Activated CD4-positive, alpha-beta T cell treated with anti-CD3 and anti-CD28 coated beads for 36 hours (primary cell): ENCODE measurements at places on chromosomes 1 and 21. TPM values are rescaled to one million over a fixed set of nuclear protein-coding genes. Genes with fewer than 3 reads are reported as not detected.

- DNase-seq, result no peak
These were observed 7.2 kb upstream of the BCL10 start for GRCh38 chr1:85283475-85284199.

DNA sequence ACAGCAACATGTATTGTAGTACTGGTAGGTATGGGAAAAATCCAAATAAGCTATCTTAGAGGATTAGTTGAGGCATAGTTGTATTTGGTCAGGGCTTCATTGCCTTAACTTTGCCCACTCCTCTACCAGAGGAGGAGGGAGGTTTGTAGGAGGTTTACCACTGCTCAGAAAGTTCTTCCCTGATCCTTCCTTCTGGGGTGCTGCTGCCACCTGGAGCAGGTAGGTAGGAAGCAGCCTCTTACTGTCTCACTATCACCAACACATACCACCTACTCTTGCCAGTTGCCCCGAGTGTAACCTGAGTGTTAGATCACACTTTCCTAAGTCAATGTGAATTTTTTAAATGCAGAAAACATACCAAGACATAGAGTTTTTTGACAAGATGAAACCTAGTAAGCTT, 24.1 kb upstream of the ZSWIM5 start:
- peak; percentile 14 for DNase-seq

- DNase-seq, result no peak
These were observed 70.4 kb downstream of the AJAP1 start for GRCh38 chr1:4724695-4725250.

DNA sequence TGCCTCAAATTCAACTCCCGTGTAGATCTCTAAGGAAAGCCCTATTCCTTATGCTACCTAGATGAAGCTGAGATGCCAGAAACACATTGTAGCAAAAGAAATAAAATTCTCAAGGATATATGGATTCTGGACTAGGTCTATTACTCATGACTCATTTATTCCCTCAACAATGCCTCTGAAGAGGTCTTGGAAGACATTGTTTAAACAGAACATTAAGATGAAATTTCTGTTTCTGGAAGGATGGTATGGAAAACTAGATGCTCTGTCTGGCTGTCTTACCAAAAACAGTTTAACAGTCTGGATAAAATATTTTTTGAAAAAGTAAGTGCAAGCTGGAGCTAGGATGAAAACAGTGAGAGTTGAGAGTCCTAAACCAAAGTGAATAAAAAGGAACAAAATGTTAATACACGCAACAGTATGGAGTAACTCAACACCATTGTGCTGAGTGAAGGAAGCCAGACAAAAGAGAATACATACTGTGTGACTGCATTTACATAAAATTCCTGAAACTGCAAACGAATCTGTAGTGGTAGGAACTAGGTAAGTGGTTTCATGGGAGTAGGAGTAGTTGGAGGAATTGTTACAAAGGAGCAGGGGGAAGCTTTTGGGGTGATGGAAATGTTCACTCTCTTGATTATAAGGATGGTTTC, 59.3 kb upstream of the GNG12 start:
- DNase-seq, result no peak

MSTO1 gene
- 62.1 TPM for total RNA-seq

DNA sequence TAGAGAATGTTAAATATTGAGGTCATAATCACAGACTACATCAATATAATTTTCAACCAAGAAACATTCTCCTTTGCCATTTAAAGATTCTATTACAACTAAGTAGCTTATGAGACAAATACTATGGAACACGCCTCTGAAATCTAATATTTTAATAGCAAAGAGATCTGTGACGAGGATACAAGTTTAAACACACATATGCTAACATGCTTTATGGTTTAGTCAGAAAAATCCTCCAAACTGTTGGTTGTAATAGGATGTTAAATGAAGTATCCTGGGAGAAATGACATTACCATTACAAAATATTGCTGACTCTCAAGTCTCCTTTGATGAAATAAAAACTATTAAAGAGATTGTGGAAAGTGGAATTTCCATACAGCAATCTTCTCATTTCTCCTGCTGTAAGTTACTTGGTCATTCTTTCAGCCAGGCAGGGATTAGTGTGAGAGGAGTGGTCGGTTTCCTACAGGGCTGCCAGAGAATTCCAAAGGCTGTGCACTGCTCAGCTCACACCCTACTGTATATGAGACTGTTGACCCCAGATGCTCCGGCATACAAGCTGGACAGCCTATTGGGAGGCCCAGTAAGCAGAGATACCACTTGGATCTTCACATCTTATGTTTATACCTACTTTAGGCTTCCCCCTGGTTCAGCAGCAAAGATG, 26.6 kb downstream of the SCYL3 start:
- no peak for DNase-seq

GRCh38 chr1:175445646-175446045, 253.1 kb upstream of the KIAA0040 start:
- DNase-seq, result no peak

- DNase-seq, result no peak
These were observed 17.7 kb downstream of the TEX38 start for GRCh38 chr1:46689356-46689755.

DNA sequence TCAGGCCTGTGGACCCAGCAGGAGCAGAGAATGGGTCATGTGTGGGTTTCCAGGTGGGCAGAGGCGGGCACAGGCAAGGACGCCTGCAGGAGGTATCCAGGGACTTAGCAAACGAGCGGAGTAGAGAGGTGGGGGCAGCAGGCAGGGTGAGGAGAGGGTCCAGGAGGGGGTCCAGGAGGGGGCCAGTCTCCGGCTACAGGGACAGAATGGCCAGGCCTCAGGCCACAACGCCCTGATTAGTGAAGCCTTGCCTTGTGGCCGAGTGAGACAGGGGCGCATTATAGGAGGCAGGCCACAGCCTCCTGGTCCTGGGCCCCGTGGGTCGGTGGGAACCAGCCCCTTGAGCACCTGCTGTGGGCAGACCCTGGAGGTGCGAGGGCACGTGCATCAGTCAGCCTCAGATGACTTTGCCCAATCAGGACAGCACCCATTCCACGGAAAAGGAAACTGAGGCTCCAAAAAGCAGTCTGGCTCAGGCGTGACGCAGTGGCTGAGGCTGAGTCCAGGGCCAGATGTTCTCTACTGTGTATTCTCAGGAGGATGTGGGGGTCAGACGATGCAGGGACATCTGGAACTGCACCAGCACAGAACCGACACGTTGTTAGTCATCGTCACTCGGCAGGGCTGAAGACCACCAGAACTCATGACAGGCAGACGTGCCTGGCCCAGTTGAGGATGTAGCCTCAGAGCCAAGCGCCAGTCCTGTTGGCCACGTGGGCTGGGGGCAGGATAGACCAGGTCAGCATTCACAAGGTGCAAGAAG, 113.7 kb downstream of the CRYAA start:
- DNase-seq, result no peak

CD53 gene
- 244 TPM for total RNA-seq

RUSC1 gene
- 21.3 TPM for total RNA-seq

KCNE1 gene
- total RNA-seq, result 0.07 TPM

AUNIP gene
- total RNA-seq, result 9.6 TPM

KRTAP12-2 gene
- total RNA-seq, result not detected

- DNase-seq, result no peak
These were observed 126.4 kb upstream of the GALNT2 start for GRCh38 chr1:229940684-229941083.

LCE1F gene
- not detected for total RNA-seq

GRCh38 chr1:162172311-162173102, 103.0 kb downstream of the NOS1AP start:
- DNase-seq, result no peak

DNA sequence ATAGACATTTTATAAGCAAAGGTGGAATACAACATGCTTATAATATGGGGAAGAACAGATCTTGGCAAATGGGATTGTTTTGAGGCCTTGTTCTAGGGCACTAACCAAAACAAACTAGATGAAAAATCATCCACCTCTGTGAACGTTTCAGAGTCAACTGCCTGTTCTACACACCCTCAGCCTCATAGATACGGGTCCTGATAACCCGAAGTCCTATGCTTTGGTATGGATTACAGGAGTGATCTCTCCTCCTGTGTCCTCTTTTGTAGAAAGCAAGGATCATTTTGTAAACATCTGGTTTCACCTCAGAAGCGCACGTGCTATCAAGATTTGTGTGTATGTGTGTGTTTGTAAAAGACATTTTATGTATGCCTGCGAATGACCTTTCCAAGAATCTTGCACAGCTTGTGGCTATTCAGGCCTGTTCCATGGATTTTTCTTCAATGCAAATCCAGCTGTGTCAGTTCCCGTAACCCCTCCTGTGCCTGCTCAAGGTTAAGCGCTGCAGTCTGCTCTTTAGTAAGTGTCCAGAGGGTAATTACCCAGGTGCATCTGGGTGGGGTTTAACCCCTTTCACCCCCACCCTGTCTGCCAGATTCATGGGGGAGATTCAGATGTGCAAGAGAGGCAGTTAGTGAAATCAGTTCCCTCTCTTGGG, 132.4 kb downstream of the ROR1 start:
- DNase-seq, result no peak

NBL1 gene
- total RNA-seq, result 10.5 TPM

SPATC1L gene
- 8.1 TPM for total RNA-seq

HES2 gene
- total RNA-seq, result 0.05 TPM

DNA sequence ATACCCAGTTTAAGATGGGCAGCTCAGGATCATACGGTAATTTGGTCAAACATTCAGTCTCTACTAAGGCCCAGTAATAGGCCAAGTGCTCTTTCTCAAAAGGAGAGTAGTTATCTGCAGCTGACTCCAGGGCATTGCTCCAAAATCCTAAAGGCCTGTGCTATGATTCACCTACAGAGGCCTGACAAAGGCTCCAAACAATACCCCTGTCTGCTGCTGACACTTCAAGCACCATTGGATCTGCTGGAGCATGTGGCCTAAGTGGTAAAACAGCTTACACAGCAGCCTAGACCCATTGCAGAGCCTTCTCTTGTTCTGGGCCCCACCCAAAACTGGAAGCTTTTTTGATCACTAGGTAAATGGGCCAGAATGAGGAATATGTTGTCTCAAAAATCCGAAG, 22.8 kb downstream of the SLAMF7 start:
- DNase-seq, result no peak

C1orf167 gene
- not detected for total RNA-seq

DNA sequence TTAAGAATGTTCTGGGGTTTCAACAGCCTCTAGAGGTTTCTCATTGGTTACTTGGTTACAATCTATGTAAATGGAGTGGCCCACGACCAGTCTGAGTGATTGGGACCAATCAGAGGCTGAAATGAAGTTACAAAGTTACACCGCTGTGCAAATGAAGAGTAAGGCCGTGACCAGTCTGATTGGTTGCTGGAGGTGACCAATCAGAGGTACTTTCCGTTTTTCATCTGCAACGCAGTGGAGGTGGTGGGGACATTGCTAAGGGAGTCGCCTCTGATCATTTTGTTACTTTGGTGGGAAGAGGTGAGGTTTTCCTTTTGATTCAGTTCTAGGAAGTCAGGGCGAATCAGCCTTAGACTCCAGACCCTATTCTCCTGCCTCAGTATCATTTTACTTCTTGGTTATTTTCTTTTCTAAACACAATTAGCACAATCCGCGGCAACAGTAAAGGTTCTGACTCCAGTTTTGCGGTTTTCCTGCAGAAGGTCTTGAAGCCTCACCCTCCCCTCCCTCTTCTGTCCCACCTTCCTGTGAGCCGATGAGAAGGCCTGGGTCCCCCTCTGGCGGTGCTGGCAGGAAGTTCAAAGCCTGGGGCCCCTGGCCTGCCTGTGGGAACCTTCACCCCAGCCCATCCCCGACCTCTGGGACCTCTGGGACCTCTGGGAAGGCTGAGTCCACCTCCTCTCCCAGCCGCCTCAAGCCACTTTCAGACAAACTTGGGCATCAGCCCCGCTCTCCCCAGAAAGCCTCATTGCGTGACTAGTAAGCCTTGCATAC, 38.7 kb upstream of the TTC34 start:
- peak; percentile 81 for DNase-seq

HPDL gene
- total RNA-seq, result 17.9 TPM

DNA sequence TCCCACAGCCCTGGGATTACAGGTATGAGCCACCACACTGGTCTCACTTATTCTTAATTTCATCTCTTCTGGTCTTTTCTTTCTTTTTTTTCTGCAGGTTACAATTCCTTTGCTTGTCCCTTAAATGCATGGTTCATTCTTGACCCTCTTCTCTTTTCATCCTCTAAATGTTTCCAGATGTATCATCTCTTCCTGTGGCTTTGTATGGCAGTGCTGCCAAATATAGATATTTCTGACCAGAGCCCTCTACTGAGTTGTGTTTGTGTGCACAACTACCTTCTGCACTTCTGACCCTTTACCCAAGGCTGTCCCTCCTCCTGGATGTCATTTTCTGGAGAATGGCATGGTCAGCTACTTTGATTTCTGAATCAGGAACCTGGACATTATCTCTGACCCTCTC, 32.5 kb downstream of the OLFML3 start:
- DNase-seq, result no peak

DNA sequence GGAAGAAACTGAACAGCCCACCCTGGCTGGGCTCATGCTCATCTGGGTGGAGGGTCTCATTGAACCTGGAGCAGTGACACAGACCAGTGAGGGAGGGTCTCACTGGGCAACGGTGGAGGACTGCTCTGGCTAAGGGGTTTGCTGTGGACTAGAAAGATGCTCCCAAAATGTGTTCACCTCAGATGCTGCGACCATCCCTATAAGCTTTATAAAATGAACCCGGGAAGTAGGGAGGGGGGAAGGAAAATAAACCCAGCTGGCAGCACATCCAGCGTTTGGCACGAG, 34.5 kb upstream of the LBR start:
- peak; percentile 0 for DNase-seq

DNA sequence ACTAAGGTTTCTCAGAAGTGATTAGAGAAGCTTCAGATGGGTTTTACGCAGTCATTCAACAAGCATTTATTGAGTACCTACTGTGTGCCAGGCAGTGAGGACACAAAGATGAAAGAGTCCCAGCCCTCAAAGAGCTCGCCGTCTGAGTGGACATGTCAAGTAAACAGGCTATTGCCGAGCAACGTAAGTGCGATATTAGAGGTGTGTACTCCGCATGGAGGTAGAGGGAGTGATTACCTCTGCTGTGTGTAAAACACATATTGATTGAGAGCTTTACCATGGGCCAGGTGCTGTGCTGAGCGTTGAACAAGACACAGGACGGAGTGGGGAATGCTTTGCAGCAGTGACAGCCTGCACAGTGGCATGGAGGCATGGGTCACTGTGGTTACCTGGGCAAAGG, 49.5 kb upstream of the GPR37L1 start:
- no peak for DNase-seq

GNAT2 gene
- total RNA-seq, result 0.26 TPM

ACOT11 gene
- 2.0 TPM for total RNA-seq

ZBTB8OS gene
- 61.2 TPM for total RNA-seq

DNA sequence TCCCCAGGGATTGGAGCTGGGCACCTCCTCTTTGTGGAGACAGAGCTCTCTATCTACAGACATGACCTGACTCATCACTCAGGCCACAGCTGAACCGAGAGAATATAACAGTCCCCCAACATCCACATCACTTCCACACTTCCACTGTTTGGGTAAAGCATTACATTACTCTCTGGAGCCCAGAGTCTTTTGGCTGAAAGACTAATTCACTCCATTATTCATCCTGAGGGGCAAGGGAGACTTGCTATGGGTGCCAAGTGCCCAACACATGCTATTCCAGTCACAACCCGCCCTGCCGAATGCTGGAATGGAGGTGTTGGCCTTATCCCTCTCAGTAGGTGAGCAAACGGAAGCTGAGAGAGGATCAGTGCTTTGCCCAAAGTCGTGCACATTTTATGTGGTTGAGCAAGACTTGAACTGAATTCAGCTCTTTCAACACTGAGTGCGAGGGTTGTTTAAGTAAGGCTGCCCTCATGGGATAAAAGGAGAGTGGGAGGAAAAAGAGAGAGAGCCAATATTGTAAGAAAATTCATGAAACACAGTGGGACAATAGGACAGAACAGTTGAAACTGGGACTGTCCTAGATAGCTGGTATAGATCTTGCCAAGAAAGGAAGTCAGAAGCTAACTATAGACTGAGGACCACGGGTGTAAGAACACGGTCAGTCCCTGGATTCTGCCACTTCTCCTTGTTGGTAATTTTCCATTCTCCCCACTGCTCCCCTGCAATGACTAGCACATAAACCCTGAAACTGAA, 13.5 kb upstream of the CHI3L1 start:
- DNase-seq, result no peak
